ENCODE measurements at places on chromosomes 1 and 21.

- DNase-seq = no peak
Measured at GRCh38 chr1:111805251-111805650, 49.5 kb downstream of the DDX20 start.

DNA sequence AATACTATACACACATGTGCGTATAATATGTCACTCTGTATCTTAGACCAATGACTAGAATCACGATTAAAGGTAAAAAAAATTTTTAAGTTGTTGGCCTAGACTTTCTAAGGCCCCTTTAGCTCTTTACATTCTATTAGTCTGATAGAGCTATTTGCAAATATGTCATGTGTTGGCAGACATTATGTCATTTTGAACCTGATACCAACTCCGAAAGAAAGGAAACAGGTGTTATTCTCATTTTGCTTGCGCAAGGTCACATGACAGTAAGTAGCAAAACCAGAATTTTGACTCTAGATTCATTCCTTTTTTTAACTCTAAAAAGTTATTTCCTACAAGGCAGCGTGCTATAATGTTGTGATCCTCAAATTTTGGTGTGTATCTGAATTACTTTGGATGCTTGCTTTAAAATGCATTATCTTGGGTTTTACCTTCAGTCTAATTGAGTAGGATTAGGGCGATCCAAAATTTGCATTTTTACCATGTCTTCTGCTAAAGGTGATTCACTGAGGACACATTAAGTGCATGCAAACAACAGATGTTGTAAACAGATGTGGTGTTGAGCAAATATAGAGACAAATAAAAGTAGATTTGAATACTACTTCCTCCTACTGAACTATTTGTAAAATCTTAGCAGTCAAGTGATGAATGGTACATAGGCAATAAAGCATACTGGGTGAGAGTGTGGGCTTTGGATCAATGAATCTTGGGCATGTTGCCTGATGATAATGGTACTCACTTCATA is 63.5 kb upstream of the KIAA1614 start:
- no peak for DNase-seq

DNA sequence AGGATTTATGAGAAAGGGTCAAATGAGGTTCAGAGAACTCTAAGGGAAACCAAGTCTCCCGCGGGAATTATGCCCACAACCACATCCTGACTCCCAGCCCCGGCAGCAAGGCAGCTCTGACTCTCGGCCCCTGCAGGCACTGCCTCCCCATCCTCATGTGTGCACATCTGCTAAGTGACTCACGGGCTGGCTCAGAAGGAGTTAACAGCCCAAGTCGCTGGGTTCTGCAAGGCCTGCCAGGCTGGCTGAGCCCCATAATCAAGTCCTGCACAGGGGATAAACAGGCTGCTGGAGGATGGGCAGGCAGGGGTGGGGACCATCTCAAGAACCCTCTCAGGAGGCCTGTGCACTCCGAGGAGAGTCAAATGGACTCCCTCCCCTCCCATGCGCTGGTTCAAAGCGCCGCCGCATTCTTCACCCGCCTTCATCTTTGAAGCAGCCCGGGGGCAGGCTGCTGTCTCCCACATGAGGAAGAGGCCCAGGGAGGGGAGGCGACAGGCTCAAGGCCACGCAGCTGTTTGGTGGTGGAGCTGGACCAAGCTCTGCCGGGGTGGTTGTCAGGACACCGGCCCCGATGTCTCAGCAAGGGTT is 344.3 kb downstream of the MATN1 start:
- DNase-seq = no peak

DNA sequence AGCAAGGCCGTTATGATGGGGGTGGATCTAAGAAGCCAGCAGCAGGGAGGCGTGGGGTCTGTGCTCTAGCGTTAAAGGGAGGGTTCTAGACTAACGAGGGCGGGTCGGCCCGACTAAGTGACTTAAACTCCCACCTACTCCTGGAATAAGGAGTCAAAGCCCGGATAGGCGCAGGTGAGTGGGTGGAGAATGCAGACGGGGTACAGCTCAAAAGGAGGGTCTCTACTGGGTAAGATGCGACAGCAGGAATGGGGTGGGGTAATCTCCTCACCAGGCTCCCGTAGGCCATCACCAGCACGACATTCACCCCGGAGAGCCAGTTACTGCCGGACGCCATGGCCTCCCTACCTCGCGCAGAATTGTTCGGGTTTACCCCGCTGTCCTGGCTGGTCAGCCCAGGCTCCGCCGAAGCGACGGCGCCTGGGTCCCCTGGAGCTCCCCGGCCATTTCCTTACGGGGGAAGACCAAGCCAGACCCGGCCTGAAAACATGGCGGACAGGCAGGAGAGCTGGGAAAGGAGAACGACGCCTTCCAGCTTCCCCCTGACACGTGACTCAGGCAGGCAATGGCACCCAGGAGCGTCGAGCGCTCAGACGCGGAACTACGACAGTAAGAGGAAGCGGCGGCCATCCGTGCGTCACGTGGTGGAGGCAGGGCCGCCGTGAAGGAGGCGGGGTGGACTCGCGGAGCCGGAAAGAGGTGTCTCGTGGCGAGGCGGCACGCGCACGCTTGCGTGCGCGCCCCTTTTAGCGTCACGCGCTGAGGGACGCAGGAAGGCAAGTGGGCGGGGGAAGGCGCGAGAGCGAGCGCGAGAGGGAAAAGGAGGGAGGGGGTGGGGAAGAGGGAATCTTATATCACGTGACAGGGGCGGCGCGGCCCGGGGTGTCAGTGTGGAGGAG is at the start of gene UBAP2L:
Gene UBAP2L (plus strand): TSS at position 885 of the 899 bp plus-strand sequence. CDS start 4,169 bp downstream, outside the sequence.
- peak; percentile 99 for DNase-seq

DNA sequence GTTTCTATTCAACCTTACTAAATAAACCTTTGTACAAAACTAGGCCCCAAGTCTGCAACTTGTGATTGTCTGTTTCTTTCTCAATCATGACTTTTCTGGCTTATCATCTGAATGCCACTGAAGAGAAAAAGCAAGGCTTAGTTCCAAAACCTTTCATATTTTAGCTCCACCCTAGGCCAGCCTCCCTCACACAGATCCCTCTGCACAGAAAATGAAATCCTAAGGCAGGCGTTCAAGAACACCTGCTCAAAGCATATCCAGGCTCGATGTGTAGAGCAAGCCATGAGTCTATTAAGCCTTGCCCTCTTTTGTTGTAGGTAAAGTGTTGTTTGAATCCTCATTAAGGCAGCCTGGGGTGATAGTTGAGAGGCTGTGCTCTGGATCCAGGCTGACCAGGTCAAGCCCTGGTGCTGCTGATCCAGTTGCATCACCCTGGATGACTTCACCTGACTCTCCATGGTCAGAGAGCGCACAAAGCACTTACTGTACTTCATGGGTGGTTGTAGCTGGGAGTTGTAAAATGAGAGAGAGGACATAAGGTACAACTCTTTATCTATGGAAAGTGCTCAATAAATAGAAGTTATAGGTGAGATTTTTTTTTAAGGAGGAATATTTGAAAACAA is 39.0 kb downstream of the FYB2 start:
- DNase-seq = no peak

GRCh38 chr1:52899445-52899894 is 22.1 kb downstream of the ECHDC2 start:
- no peak for DNase-seq

- DNase-seq = no peak
Measured at GRCh38 chr1:21665711-21666575, 3.2 kb downstream of the RAP1GAP start.

DNA sequence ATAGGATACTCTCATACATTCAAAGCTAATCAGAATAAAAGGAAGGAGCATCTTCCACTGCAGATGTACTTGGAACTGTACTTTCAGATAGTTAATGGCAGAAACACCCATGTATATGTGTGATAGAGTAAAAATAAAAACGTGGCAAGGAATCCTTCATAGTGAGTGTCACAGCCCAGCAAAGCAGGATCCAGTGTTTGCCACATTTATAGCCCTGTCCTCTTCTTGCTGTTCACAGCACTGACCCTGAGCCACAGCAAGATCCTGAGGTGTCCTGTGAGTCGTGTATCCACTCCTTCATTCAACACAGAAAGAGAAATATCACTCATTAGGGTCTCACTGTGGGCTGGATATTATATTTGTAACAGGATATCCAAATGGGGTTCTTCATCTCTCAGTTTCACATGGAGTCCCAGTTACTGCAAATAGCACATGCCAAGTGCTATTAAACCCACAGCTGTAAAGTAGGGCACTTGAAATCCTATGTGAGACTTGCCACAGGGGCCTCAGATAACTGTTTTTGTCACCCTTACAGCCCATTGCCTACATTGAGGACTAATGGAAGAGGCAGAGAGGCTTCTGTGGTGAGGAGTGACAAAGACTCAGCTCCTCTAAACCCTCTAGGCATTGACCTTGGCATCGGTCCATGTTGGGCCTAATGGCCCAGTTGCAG is 41.3 kb downstream of the CYP2J2 start:
- DNase-seq = no peak
